ENCODE measurements at places on chromosomes 16 and 17.
A peak's percentile ranks its signal among the peaks of the same experiment; 100 is the strongest.

- no peak for DNase-seq
Observed at GRCh38 chr16:75244844-75245758, 6.3 kb downstream of the BCAR1 start.

DNA sequence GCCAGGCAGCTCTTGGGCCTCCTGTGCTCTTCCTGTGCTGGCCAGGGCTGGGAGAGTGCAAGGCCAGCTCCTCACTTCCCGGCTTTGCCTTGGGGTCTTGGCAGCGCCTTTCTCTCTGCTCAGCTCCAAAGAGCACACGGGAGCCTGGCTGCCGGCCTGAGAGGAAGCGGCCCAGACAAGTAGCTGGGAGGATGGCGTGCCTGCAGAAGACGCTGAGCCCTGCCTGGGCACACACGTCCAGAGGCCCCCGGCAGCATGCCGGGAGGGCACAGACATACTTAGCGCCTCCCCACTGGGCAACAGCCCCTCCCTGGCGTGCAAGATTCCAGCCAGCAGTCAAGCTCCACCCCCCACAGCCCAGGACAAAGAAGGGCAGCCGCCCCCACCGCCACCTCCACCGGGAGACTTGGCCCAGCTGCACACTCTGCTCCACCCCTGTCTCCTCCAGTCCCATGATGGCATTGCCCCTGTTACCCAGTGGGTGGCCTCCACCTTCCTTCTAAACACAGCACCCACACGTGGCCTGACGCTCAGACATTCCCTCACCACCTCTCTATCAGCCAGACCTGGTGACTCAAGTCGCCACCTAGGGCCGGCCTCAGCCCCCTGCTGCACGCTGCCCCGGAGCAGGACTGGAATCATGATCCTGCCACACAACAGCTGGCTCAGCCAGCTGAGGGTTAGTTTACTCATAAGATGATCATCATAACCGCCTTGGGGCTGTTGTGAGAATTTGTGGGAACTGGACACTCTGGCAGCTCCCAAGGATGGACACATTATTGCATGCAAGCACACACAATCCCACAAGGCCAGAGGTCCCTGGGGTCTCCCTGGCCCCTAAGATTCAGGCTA is 12.4 kb downstream of the SGCA start:
- DNase-seq: no peak

- peak; percentile 63 for DNase-seq
Observed at GRCh38 chr16:383326-384051, 1.7 kb upstream of the PGAP6 start.

DNA sequence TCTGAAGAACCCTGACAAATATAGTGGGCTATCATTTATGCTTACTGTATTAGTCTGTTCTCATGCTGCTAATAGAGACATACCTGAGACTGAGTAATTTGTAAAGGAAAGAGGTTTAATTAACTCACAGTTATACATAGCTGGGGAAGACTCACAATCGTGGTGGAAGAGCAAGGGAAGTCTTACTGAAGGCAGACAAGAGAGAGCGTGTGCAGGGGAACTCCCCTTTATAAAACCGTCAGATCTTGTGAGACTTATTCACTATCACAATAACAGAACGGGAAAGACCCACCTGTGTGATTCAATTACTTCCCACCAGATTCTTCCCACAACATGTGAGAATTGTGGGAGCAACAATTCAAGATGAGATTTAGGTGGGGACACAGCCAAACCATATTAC is 526.8 kb upstream of the GOT2 start:
- no peak for DNase-seq

GRCh38 chr16:57102888-57103851 is 10.8 kb downstream of the CPNE2 start:
- no peak for DNase-seq

- no peak for DNase-seq
Observed at GRCh38 chr16:66878067-66878466, 2.2 kb upstream of the PDP2 start.

GRCh38 chr16:842061-842476 is 41.5 kb upstream of the GNG13 start:
- DNase-seq: no peak

- DNase-seq: no peak
Observed at GRCh38 chr17:8176998-8177731, 985 bp upstream of the TMEM107 start.

DNA sequence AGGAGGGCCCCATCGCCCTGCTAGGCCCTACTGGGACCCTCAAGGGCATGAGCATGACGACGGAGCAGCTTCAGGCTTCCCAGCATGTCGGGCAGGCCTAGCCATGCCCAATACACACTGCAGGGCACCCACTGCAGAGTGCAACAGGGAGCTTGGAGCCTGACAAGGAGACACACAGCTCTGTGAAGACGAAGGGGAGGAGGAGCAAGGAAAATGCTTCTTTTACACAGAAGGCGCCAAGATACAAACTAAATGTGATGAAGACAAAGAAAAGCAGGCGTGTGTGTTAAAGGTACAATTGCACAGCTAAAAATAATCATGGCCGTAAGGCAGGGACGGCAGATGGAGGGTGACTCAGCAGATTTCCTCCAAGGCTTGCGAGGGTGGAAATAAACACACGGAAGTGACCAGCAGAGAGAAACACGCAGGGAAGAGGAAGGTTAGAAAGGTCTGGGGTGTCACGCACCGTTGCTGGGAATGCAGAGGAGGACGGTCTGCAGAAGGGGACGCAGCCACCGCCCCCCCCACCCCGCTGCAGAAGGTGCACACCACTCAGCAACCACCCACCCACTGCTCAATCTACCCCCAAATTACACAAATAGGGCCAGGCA is 108.5 kb downstream of the ZNF778 start:
- no peak for DNase-seq

GRCh38 chr16:16797239-16797638 is 418.3 kb downstream of the NPIPA7 start:
- DNase-seq: no peak

- no peak for DNase-seq
Observed at GRCh38 chr17:31266042-31266441, 31.0 kb downstream of the OMG start.
